ENCODE measurements at places on chromosomes 4 and X.

- DNase-seq, result no peak
Observed at GRCh38 chr4:182339221-182339641, 96.0 kb downstream of the TENM3 start.

- DNase-seq, result no peak
Observed at GRCh38 chr4:39068907-39069306, 6.9 kb downstream of the KLHL5 start.

DNA sequence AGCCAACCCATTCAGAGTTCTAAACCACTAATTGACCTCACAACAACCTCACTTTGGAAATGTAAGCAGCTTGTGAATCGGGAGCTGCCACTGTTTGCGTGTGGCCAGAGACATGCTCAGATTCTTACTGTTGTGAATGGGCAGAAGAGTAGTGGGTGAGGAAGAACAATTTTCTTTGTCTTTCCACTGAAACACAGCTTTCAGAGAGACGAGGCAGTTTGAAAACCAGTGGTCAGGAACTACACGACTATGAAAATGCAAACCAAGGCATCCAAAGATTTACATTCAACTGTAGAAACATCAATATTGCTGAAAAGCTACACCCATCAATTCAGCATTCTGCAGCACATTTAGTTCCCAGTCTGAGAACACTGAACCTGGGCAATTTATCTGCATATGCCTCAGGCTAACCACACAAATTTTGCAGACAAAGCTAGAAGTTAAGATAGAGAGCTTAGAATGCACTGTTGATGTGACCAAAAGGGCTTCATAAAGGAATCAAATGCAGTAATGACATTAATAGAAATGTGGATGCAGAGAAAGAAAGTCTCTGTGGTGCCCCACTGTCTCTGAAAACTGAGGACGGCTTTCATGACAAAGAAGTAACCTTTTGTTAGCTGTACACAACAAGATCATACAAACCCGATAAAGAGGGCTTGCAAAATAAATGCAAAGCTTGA lies 134.3 kb downstream of the APBB2 start:
- DNase-seq, result no peak

GRCh38 chrX:132365490-132365889 lies 123.3 kb downstream of the MBNL3 start:
- DNase-seq, result no peak

DNA sequence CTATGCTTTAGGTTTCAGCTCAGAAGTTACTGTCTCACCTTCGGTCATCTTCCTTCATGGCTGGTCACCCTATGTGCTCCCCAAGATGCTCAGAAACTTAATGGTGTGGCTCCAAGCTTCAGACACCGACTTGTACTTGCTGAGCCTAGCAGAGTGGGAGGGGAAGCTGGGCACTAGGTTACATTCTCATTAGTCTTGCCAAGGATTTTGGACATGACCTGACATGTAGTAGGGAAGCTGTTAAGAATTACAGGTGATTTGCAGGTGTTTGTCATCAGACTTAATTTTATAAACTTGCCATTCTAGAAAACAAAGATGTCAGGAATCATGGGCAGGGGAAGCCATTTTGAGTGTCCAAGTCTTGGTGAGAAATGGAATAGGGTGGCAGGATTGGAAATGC lies 72.4 kb downstream of the CCNG2 start:
- no peak for DNase-seq

DNA sequence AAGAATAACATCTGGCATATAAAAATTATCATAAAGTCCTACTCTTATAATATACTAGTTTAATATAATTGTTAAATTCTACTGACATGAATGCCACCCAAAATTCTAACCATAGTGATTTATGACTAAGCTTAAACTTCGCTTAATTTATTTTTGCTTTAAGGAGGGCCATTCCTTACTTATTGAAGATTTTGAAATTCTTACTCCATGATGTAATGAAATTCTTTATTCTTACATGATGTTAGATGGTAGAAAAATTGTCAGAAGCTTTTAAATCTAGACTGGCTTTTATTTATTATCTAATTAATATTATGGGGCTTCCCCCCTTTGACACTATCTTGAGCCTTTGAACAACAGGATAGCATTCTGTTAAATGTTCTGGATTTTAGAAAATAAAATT lies 19.5 kb upstream of the SUPT20HL2 start:
- DNase-seq, result no peak

GRCh38 chrX:17242470-17242869 lies 132.5 kb upstream of the NHS start:
- DNase-seq, result peak; percentile 70

DNA sequence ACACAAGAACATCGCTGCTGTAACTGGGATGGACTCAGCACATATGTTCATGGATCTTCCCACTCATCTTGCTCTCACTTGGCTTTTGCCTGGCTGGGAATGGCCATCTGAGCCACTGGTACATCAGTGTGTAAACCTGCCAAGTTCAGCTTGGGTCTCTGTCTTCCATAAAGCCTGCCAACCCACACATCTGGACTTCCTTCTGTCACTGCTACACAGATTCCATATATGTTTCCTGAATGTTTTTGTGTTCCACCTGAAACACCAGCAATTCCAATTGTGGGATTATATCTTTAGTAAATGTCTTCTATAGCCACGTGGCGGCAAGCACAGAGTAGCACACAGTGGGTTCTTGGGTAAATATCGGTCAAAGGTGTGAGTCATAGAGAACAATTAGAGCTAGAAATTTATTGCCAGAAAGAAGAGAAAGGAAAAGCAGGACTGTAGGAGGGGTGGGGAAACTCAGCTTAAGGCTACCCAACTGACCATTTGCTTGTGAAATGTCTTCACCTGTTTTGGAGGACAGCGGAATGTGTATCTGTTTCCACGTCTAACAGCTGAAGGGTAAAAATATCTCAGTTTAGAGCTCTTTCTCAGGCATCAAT lies 125.9 kb downstream of the MFAP3L start:
- DNase-seq, result no peak

- no peak for DNase-seq
Observed at GRCh38 chr4:25015012-25015411, 15.7 kb downstream of the LGI2 start.

GRCh38 chr4:85806334-85806733 lies 331.4 kb downstream of the ARHGAP24 start:
- no peak for DNase-seq

DNA sequence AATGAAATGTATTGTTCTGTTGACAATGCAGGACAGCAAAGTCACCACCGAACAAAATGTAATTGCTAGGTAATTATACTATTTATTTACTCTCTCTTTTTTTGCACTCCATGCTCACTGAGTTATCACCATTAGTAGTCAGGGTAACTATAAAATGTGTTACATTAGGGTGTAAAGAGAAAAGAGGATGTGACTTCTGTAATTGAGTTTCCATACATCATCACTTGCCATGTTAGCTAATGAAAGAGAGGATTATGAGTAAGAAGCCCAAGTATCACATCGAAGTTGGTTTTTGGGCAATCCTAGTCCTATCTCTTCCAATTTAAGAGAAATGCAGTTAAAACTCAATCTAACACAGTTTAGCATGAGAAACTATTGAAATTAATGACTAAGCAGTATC lies 7.6 kb downstream of the ZXDA start:
- DNase-seq, result no peak

DNA sequence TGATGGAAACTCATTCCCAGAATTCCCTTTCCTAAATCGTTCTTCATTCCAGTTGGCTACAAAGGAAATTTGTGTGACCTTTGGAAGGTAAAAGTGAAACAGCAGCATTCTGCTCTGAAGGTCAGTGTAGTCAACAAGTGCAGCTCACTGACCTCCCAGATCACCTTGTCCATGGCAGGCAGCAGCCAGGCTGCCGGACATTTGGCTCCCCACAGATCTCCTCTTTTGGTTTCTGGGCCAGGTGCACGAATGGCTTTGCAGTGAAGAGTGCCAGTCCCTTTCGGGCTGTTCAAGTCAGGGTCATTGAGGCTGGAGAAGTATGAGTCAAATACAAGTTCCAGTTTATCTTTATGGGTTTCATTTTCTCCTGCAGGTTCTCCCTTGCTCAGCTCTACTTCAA lies 14.3 kb downstream of the GPRIN3 start:
- no peak for DNase-seq

DNA sequence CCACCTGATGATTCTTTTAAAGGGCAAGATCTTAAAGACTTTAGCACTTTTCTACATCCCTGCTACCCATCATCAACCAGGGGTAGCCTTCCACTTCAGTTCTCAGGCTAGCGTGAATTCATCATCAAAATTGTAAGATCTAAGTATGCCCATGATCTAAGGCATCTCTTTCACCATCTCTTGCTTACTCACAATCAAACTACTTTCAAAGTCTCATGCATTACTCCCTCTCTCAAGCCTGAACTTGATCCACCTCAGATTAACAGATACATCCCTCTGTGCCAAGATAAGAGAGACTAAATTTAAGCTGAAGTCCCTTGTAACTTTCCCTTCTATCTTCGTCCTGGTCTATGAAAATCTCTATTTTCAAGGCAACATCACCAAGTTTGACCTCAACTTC lies 62.8 kb downstream of the DHX15 start:
- no peak for DNase-seq

DNA sequence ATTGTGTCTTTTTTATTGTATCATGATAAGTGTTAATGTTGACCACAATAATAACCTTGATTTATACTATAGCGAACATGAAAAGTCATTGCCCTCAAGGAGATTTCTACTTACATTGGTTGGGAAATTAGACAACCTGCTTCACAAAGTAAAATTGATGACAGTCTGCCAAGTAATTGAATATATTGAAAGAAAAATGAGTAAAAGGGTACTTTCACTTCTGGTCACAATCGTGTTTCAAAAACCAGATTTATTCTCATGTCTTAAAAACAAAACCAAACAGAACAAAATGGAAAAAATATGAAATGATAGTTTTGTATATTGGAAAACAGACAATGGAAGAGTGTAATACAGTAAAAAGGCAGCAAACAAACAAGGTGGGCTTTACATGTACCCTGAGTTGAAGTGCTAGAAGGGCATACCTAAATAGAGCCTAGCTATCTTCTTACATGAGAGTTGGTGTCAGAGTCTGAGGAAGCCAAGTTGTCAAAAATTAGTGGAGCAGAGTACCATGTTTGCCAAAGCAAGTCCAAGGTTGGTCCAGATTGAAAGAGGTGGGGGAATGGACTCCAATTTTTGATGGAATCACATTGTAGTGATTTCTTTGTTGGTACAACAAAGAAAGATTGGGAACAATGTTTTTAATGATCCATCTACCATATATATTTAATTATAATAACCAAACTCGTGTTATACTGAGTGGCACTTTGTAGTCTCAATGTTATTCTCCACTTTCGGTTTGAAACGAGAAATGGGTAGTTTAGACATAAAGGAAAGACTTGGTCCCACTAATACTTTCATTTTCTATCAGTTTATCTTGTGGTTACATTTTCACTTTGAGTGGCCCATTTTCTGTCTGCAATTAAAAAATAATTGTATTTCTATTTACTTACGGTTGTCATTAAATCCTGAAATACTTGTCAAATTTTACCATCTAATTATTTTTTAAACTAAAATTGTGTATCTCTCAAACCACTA lies 775.6 kb downstream of the STIM2 start:
- DNase-seq, result no peak

All from NCI-H345 (cell line).